ELF-1 (cell line): ENCODE measurements at places on chromosomes 4 and X.

DNA sequence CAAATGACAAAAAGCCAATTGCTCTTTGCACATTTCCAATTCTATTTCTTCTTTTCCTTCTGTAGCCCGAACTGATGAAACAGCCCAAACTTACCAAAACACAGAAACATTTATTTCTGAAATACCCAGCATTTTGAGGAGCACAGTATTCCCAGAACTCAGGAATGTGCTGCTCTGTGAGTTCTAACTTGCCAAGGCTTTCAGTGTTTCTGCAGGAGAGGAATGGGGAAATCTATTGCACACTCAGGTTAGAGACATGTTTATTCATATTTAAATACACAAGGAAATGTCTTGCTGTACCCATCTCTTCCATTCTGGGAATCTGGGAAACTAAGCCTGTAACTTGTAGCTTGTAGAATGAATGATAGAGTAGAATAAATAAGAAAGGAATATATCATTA is 10.7 kb downstream of the TMPRSS11D start:
- DNase-seq: no peak

DNA sequence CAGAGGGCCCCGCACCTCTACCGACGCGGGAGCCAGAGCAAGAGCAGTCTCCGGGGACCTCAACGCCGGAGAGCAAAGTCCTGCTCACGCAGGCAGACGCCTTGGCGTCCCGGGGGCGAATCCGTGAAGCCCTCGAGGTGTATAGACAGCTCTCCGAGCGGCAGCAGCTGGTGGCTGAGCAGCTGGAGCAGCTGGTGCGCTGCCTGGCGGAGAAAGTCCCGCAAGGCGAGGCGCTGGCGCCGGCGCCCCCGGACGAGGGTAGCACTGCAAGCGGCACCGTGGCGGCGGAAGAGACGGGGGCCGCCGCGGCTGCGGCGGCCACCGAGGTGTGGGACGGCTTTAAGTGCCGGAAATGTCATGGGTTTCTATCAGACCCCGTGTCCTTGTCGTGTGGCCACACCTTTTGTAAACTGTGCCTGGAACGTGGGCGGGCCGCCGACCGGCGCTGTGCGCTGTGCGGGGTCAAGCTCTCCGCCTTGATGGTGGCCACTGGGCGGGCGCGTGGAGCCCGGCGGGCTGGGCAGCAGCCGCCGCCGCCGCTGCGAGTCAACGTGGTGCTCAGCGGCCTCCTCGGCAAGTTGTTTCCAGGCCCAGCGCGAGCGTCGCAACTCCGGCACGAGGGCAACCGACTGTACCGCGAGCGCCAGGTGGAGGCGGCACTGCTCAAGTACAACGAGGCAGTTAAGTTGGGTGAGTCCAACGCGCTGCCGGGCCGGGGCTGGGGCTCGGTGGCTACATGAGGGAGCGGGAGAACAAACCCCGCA is 672 bp downstream of the LONRF3 start:
- DNase-seq: peak; percentile 70

GRCh38 chr4:172708184-172708583 is 460.4 kb upstream of the GALNT7 start:
- no peak for DNase-seq

GRCh38 chr4:174119830-174120229 is 163.6 kb downstream of the FBXO8 start:
- DNase-seq: no peak

DNA sequence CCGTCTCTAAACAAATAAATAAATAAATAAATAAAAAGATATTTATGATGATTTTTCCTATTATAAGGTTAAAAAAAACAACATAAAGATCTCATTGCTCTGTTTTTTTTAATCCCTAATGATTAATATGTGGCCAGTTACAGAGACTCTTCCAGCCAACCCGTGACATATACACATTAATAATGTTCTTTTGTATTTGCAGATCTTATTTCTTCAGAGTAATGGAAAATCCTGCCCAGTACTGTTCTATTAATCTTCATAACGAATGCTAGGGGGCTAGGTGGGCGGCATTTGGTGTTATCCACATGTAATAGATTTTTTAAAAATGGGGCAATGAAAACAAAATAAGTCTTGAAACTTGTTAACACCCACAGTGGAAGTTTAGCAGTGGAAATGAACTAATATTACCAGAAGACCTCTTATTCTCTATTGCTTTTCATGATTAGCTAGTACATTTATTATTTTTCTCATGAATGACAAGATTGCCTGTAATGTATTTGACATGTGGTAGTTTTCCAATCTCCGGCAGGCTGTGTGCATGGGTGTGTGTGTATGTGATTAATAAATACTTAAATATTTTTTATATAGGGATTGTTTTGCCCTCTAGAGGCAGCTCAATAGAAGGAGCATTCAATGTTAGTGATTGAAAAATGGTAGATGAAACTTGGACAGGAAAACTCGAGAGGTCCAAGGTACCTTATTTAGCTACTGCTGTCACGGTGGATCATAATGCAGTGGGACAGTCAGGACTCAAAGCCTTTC is 457.4 kb downstream of the IL1RAPL1 start:
- DNase-seq: no peak

GRCh38 chrX:148577741-148578140 is 77.3 kb downstream of the AFF2 start:
- DNase-seq: no peak

DNA sequence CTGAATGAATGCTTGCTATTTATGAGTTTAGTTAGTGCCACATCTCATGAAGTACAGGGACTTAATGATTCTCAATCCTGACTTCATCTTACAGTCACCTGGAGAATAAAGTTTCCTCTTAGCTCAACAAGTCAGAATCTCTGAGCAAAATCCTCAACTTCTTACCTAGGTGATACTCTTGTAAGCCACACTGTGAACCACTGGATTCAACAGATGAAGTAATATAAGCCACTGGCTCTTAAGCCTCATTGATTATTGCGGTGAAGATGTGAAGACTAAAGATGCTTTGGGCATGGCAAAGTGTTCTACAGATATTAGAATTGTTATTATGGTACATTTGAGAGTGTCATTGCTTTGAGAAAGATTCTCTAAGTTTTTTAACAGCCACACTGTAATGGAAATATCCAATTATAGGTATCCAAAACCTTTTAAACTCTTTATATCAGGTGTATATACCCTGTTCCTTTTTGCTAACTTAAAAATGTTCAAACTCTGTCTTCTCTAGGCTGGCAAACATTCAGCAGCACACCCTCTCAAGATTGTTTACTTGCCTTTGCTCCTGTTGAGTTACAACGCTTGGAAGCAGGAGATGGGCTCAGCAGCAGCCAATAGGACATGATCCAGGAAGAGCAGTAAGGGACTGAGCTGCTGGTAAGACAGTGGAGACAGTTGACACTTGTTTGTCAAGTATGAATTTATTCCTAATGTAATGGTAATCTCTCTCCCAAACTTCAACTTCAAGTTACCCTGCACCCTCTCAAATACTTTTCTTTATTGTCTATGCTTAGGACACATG is 43.4 kb downstream of the TET2 start:
- DNase-seq: no peak

GRCh38 chrX:66036231-66036630 is 3.6 kb downstream of the VSIG4 start:
- DNase-seq: no peak

GRCh38 chr4:167424341-167425256 is 190.3 kb upstream of the SPOCK3 start:
- no peak for DNase-seq

- DNase-seq: no peak
These were observed 27.2 kb downstream of the NOP14 start for GRCh38 chr4:2935762-2936743.

GRCh38 chr4:6568689-6569332 is 6.2 kb upstream of the MAN2B2 start:
- no peak for DNase-seq

- DNase-seq: no peak
These were observed 1157.3 kb downstream of the PCDH7 start for GRCh38 chr4:31877429-31877828.

DNA sequence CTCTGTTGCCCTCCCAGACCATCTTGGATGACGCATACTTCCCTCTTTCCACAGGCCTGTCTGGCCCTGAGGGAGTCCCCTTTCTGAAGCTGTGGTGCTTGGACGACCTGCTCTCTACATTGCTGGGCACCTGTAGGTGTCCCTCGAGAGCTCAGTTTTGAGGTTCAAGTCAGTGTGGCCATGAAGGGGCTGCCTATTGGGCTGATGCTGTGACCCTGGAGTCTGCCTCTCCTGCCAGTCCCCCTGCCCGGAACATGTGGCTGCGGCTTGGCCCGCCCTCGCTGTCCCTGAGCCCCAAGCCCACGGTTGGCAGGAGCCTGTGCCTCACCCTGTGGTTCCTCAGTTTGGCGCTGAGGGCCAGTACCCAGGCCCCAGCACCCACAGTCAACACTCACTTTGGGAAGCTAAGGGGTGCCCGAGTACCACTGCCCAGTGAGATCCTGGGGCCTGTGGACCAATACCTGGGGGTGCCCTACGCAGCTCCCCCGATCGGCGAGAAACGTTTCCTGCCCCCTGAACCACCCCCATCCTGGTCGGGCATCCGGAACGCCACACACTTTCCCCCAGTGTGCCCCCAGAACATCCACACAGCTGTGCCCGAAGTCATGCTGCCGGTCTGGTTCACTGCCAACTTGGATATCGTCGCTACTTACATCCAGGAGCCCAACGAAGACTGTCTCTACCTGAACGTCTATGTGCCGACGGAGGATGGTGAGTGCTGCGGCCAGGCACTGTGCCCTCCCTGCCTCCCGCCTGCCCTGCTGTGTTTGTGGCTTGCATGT is 3.0 kb downstream of the NLGN3 start:
- no peak for DNase-seq

DNA sequence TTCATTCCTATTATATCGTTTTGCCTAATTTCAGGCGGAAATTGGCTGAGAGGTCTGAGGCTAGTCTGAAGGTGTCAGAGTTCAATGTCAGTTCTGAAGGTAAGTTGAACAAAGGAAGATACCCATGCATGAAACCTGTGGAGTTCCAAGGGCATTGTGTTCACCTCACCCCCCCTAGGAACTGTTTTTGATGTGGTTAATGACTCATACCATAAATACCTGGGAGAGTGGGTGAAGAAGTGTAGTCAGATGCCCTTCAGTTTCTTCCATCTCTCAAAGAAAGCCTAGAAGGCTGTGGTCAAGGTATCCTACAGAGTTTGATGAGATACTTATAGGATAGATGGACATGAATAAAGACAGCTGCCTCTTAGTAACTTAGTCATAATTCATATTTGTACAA is 2.7 kb downstream of the UTP14A start:
- DNase-seq: no peak

DNA sequence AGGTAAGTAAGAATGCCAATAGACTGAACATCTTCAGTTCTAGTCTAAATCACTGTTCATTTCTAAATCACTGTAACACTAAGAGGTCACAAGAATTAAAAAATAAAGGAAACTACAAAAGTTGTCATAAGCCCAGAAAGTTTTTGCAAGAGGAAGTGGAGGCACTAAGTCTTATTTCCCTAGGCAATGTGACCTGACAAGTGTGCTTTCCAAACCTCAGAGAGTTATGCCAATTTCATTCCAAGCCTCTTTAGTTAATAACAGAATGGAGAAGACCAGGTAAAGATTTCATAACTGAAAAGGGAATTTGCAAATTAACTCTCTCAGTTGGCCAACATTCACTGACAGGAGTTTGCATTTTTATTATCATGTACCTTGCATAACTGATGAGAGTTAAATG is 40.5 kb downstream of the BBS12 start:
- DNase-seq: no peak

DNA sequence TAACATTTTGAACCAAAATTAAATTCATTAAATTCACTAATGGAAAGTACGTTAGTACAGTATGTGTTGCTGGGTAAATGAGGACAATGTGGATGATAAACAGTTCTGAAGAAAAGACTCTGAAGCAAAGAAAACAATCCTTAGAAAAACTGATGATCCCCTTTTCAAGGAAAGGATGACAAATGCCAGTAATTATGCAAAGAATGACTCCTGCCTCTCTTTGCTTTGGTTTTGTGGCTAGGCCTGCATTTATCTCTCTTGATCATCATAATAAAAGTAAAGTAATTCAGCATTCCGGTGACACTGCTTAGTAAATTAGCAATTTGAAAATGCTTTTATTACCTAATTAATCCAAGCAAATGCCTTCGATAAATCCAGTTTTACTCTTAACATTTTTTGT is 652.2 kb upstream of the DIPK2B start:
- no peak for DNase-seq

GRCh38 chr4:738781-739280 is 33.2 kb downstream of the PCGF3 start:
- DNase-seq: no peak

GRCh38 chr4:113327494-113327893 is 278.0 kb downstream of the ANK2 start:
- DNase-seq: no peak

DNA sequence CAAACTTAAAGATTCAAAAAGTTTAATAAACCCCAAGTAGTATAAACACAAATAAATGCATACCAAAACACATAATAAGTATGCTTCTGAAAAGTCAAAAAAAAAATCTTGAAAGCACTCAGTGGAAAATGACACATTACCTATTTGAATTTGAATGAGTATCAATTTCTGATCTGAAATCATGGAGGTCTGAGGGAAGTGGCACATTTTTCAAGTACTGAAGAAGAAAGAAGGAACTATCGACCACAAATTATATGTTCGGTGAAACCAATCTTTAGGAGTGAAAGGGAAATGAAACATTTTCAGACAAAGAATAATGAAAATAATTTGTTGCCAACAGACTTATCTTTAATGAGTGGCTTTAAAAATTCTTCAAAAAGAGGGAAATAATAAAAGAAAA is 12.1 kb upstream of the F9 start:
- DNase-seq: no peak

GRCh38 chrX:152872522-152872921 is 25.3 kb upstream of the ZNF185 start:
- DNase-seq: no peak

- DNase-seq: no peak
These were observed 86.4 kb downstream of the ELOVL6 start for GRCh38 chr4:110112056-110112455.

DNA sequence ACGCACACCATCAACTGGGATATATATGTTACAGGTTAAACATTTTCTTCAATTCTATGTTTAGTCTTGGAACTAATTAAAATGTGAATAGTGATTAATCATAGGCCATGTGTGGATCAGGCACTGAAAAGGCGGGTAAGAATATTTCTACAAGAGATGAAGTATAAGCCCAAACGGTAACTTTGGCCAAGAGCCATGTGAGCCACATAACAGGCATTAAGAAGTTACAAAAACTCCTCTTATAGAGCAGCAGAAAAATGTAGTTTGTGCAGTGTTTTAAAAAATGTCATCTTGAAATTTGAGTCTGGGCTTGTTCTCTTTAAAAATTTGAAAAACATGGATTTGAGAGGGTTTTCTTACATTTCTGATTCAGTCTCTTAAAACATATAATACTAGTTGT is 521.8 kb upstream of the DIPK2B start:
- no peak for DNase-seq

GRCh38 chr4:48986654-48987164 is 634 bp downstream of the CWH43 start:
- DNase-seq: no peak
